Kidney epithelial cell (primary cell): ENCODE measurements at places on chromosomes 6 and 20.

- DNase-seq = no peak
Measured at GRCh38 chr6:159282421-159282820, 113.2 kb downstream of the FNDC1 start.

- no peak for DNase-seq
Measured at GRCh38 chr6:6696867-6697531, 108.5 kb downstream of the LY86 start.

DNA sequence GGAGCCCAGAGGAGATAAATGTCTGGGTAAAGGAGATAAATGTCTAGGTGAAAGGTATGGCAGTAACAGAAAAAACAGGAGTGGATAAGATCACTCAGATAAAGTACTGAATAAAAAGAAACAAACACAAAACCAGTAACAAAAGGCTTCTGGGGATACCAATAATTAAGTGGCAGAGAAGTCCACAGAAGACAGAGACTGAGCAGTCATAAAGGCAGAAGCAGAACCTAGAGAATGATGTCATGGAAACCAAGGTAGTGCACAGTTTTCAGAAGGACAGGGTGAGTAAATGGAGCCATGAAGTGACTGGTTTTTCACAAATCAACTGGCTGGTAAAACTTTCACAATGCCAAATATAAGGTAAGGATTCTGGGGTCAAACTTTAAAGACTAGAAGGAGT is 80.9 kb upstream of the PLN start:
- no peak for DNase-seq

GRCh38 chr20:47805951-47806350 is 20.7 kb upstream of the SULF2 start:
- DNase-seq = no peak

- DNase-seq = no peak
Measured at GRCh38 chr20:50138479-50139393, 14.8 kb downstream of the PEDS1 start.

DNA sequence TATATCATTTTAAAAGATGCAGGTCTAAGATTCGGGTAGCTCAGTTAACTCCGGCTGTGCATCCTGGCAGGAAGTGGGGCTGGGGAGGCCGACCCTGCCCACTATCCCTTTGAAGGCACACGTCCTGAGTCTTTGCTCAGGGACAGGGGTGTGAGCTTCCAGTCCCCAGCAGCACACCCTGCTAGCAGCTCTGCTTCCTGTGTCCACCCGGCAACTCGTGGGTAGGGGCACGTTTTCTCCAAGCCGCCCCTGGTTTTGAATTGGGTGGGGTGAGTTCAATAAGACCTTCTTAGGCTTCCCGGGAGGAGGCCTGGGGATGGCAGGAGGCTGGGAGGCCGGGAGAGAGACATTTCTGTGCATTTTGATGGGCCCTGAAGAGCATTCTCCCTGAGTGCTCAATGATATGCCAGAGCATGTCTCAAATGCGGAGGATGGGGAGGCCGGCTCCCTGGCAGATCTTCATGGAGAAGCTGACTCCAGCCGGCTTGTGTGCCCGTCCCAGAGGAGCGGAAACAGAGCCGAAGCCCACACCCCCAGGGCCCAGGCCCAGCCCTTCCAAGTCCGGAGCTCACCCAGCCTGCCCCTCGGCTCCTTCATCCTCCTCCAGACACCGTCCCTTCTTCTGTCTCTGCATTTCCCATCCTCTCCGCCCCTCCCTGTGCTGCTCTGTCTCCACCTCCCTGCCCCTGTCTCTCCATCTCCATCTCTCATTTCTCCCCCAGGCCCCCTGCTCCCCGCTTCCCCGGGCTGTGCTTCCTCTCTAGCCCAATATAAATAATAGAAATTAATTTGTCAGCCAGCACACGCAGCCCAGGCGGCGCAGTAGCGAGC is 36.3 kb upstream of the ZFAND3 start:
- no peak for DNase-seq

GRCh38 chr20:21147593-21147992 is 21.7 kb downstream of the KIZ start:
- no peak for DNase-seq

GRCh38 chr6:149213829-149214228 is 103.7 kb upstream of the TAB2 start:
- DNase-seq = no peak
